ENCODE measurements at places on chromosomes 2 and 18.

GRCh38 chr2:144015655-144016245 lies 504.2 kb downstream of the ZEB2 start:
- DNase-seq: no peak

DNA sequence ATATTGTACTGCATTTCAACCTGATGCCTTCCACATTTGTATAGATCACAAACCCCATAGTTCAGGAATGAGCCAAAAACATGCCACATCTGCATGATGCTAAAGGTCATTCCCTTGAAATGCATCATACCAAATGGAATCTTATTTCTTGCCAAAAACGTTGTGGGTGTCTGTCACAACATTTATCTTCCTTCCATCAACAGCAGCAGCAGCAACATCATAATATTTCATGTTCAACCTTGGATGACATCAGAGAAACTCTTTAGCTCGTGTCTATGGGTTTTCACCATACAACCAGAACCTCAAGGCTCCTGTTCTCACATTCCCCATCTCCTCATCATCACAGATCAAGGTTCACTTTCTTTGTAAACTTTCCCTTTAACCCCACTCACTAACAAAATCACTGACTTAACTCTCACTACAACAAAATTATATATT lies 221.3 kb upstream of the CTAGE1 start:
- DNase-seq: no peak

DNA sequence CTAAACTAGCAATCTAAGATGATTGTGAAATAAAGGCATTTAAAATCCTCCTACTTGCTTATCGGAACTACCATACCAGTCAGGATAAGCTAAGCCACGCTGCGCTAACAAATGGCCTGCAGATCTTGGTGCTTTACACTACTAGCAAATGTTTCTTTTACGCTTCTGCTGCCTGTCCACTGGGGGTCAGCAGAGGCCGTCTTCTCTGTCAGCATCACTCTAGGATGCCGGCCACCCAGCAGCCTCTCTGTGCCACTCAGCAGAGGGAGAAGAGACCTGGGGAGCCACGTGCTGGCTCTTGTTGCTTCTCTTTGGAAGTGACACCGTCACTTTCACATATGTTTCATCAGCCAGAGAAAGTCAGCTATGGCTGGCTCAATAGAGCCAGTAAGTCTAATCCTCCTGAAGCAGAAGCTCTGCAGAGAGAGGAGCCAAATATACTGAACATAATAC lies 36.6 kb downstream of the COPS8 start:
- peak; percentile 79 for DNase-seq

DNA sequence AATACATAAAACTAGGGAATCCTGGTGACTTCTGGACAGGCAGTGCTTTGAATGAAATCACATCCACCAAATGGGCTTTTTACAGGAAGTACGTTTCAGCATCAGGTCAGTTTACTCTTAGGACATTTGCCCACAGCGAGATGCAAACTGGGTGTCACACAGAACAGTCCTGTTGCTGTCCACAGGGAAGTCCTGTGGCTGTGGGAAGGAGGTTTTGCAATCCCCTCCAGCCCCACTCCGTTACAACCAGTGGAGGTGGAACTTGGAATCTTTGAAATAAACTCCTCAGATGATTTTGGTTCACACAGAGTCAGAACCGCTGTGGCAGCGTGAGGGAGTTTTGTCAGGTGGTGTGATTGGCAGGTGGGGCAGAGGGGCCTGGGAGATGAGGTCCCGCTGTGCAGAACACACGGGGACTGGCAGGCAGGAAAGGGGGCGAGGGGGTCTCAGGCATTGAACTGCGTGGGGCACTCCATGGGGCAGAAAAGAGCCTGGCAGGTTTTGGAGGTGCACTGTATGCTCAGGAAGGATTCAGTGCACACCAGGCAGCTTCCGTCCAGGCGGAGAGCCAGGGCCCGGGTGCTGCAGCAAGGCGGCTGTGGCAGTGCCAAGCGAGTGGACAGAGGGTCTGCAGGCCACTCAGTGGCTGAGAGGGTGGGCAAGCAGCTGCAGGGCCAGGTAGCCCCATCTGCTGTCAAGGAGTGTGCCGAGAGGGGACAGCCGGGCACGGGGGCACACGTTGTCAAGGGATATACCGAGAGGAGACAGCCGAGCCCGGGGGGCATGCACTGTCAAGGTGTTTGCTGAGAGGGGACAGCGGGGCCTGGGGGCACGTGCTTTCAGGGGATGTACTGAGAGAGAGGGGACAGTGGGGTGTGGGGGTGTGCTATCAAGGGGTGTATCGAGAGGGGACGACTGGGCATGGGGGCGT lies 148.7 kb downstream of the LDLRAD4 start:
- no peak for DNase-seq

DNA sequence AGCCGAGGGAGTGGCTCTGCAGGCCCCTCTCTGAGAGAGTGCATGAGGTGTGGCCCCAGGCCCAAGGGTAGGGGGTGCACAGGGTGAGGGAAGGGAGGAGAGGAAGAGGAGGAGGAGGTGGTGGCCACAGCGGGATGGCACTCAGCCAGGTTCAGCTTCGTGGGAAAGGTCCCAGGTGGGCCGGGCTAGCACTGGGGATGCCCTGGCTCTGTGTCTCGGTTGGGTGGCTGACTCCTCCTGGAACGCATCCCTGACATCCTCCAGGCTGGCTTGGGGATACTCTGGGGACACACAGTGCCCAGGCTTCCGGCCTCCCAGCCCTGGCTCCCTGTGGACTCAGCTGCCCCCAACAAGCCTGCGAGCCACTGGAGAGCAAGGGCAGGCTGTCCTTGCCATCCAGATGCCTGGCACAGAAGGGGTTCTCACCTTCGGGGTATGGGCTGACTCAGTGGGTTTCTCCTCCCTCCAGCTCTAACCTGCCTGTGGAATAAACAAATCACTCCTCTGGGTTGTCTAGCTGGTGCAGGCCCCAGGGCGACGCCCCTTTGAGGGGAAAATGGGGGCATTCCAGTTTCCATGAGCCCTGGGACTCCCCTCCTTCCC lies 582 bp upstream of the ZAP70 start:
- no peak for DNase-seq

- no peak for DNase-seq
Measured at GRCh38 chr2:206869824-206870495, 69.4 kb upstream of the CPO start.

DNA sequence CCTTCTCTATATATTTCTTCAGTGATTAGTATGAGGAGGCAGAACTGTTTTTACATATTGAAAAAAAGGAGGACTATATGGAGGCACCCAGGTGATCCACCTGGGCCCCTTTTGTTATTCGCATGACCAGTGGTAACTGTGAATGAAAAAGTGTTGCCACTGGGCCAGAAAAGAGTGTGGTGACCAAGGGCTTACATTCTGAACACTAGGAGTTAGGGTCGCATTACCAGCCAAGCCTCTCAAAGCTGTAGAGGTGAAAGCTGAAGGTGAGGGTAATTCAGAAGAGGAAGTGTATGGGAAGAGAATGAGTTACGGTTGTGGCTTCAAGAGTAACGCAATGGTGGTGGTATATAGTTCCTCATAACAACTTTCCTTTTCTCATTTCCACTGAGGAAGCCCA lies 487.6 kb downstream of the TMEM182 start:
- DNase-seq: no peak

Data from HCT116 (cell line).